ENCODE measurements at places on chromosomes 5 and 9.

DNA sequence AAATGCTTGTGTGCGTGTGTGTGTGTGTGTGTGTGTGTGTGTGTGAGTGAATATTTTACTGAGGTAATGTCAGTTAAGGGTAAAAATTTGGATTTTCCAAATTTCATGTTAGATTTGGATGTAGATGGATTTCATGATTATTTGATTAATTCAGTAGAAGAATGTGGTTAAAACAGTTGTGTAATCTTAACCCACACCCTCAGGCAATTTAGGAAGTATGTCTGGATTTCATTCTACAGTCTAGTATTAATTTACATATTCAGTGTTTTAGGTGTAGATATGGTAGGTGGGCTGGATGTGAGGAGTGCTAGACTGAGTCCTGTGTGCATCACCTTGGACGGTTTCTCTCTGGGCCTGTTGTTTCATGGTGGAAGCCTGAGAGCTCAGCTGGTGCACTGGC, 99.1 kb upstream of the CKMT2 start:
- no peak for DNase-seq

- no peak for DNase-seq
These were observed 2233.8 kb upstream of the C9orf72 start for GRCh38 chr9:29806937-29807618.

DNA sequence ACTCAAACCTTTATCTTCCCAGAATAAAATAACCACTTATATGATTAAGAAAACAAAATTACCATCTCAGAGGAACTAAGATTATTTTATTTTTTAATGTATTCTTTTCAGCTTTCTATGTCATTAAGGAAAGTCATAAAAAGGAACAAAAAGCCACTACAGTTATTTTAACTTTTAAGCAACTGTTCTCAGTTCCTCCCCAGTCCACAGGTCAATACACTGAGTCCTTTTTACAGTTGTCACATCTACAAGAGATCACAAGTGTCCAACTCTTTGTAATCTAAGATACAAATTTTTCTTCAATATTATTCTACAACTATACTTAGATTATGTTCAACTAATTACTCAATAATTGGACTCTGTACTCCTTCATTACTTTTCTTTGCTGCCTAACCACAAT, 782.8 kb upstream of the ACO1 start:
- no peak for DNase-seq

GRCh38 chr5:124747791-124748686, 1.6 kb upstream of the ZNF608 start:
- peak; percentile 25 for DNase-seq

DNA sequence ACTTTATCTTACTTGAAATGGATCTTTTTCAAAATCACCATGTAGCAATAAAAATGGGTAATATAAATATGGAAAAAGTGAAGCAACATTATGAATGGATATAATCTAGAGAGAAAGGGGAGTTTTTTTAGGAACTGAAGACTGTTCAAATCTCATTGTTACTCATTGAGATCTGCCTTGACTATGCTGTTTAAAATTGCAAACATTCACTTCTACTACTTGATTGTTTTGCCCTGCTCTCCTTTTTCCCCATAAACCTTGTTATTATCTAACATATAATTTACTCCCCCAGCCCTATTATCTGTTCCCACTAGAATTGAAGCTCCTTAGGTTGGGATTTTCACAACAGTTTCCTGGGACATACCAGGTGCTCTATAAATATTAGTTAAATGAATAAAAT, 22.0 kb downstream of the PAM start:
- DNase-seq = no peak

- no peak for DNase-seq
These were observed 322.5 kb downstream of the CDK5RAP2 start for GRCh38 chr9:120257483-120257882.

DNA sequence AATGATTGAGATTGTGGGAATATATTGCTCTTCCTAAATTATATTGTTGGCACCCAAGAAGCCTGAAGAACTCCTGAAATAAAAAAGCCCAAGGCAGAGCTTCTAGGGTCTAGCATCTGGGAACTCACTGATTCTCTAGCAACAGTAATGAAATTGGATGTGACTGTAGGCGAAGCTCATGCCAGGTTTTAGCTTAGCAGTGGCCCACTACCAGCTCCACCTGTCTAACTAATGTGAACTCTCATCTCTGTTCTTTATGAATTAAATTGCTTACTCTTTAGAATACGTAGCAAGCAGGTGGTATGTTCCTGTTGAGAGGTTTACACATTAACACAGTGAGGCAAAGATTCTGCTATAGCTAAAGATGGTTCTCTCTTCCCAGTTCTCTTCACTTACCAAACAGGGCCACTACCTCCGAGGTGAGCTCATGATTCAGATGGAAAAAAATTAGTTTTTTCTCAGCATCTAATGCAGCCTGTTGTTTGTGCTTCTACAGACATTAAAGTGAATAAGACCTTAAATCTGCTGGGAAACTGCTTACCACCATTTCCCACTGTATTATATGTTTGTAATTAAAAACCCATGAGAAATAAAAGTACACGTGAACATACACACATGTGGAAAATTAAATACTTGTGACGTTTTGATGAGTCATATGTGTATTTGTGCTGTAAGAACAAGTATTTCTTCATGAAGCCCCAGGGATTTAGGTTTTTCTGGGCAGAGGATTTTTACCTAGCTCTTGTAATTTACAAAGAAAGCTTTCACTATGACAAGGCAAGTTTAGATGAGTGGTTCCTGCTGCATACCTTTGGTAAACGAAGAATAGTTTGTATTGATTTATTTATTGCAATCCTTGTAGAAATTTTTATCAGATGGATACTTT, 360.1 kb downstream of the KDM4C start:
- peak; percentile 61 for DNase-seq

DNA sequence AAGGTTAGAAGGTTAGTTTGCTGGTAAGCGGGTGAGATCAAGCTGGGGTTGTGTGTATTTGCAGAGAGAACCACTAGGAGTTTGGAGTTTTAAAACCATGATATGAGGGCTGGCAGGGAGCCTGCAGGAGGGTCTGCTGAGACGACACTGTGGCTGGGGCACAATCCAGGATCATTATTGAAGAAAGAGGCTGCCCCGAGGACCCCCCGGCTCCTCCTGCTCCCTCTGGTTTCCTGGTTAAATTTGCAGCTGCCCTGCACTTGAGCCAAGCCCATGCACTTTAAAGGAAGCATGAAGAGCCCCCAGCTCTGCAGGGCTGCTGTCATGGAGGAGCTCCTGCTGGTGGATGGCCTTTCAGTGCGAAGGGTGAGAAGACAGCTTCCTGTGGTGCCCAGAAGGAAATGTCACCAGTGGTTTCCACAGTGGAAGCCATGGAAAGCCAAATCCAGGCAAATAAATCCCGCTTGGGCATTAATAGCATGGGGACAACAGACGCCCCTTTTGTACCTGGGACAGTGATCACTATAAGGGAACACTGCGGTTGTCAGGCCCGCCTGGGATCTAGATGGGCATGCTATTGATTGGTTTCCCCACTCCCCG, 140.7 kb downstream of the NSG2 start:
- DNase-seq = no peak

DNA sequence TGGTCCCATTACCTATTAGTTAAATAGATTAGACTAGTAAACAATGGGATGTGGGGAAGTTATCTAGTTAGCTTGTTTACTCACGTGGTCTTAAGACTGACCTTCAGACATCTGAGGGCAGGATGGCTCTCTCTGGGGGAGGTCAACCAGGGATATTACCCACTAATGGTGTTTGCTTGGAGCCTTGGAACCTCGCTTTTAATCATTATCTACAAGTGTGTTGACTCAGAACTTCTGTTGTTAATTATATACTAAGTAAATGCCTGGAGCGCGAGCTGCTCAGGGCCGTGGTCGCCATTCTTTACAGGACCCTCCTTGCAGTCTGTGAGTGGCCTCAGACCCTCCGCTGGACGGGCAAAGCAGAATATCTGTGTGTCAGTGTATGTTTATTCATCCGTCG, 48.5 kb upstream of the ZNF354A start:
- no peak for DNase-seq

DNA sequence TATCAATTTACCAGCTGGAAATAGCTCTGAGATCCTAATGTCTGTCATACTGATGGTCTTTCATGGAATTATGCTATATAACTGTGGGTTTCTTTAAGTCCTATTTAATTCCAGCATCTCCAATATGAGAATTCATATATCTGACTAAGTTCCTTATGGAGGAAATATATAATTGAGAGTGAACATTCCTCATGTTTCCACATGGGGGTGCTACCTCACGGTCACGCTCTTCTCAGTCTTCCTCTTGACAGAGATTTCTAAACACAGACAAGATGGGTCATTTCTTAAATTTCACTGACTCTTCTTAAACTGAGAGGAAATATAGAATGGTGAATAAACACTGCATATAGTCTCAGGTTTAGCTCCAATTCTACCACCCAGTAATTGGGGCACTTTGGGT, 212.1 kb downstream of the SLF1 start:
- peak; percentile 39 for DNase-seq

- DNase-seq = no peak
These were observed 102.6 kb downstream of the ADAMTS2 start for GRCh38 chr5:179242676-179243075.

DNA sequence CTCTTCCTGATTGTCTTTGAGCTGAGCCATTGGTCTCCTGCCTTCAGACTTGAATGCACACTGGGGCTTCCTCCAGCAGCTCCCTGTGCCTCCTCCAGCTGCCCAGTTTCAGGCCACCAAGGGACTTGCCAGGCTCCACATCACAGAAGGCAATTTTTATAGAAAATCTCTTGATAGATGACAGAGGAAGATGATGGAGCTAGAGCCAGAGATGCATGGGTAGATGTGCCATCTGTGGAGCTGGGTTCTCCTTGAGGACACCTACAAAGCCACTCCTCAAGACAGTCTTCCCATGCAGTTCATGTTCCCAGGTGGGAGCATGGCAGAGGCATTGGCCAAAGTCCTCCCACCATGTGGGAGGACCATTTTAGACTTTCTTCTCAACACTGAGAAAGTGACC, 239.6 kb upstream of the IRX1 start:
- DNase-seq = no peak

GRCh38 chr5:61974680-61975079, 331.3 kb upstream of the KIF2A start:
- no peak for DNase-seq

DNA sequence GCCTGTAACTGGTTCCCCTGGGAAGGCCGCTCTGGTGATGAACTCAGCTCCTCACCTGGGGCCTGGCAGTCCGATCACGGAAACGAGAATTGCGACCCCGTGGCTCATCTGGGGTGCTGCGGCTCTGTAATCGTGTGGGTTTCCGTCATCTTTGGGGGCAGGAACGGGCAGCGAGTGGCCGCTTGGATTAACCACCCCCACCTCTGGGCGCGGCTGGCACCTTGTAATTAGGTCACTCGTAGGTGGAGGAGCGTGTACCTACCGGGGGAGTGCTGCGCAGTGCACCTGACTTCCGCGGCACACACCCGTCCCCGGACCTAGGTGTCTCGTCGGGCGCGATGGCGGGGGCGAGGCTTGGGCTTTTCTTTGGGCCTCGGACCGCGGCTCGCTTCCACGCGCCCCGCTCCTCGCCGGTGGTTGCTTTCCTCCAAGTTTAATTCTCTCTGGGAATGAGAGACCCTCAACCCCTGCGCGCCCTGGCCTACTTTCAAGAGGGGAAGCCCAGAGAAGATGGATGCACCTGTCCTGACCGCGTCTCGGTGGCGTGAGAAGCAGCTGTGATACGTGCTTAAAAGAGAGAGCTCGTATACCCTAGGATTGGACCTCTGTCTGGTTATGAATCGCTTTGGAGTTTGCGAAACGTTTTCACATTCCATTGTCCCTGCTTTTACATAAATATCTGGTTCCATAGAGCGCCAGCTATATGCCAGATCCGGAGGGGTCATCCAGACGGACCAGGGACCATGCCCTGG, 744 bp upstream of the PPP2CA start:
- no peak for DNase-seq

- DNase-seq = peak; percentile 68
These were observed 63.7 kb upstream of the IFNK start for GRCh38 chr9:27460226-27461023.

DNA sequence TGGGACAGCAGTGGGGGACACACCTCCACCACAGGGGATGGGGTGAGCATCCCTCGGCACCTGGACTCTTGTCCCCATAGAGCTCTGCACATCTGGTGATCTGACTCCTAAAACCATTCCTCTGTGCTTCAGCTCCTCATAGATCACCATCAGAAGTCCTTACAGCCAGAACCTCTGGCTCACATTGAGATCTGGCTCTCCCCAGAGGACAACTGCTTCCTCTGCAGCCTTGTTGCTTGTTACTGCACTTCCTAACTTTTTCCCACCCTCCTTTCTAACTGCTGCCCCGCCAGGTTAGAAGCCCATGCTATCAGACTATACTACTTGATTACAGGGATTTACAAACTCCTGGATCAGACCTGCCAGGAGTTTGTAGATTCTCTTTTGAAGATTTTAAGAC, 64.5 kb downstream of the ARSB start:
- peak; percentile 54 for DNase-seq

DNA sequence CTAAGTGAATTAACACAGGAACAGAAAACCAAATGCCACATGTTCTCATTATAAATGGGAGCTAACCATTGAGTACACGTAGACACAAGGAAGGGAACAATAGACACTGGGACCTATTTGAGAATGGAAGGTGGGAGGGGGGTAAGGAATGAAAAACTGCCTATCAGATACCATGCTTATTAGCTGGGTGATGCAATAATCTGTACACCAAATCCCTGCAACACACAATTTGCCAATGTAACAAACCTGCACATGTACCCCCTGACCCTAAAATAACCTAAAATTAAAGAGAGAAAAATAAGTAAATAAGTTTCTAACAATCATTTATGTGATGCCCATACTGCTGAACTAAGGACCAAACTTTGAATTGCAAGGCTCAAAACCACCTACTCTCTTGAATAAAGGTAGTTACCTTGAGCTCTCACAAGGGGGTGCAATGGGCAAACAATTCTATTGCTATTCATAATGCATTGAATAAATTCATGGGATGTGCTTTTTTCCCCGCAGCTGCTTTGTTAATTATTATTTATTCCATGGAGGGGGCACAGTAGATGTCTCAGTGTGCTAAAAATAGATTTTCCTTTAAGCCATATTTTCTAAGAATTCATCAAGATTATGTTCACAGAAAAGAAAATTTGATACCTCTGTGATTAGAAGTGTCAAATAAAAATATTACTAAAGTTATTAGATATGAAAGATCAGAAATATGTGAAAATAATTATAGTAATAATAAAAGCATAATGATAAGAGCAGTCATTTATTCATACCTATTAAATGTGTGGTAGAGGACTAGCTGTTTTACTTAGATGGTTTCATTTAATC, 76.2 kb upstream of the PTPN3 start:
- DNase-seq = peak; percentile 59

DNA sequence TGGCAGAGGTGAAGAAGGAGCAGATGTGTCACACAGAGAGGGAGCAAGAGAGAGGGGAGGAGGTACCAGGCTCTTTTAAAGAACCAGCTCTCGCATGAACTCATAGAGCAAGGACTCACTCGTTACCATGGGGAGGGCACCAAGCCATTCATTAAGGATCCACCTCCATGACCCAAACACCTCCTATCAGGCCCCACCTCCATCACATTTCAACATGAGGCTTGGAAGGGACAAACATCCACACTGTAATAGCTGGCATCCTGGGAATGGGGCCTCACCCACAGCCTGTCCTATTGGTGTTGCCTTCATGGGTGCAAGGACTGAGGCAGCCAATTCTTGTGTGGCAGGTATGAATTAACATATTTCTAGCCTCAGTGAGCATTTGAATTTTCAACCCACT, 11.6 kb upstream of the TNFAIP8 start:
- DNase-seq = no peak
